Stimulated activated CD4-positive, alpha-beta T cell treated with anti-CD3 and anti-CD28 coated beads, Interleukin-2, amount 100 ng/mL, for 24 hours (primary cell): ENCODE measurements at places on chromosomes 4 and X.

GRCh38 chr4:5967783-5968182 lies 50.4 kb downstream of the C4orf50 start:
- no peak for DNase-seq

- no peak for DNase-seq
Observed at GRCh38 chr4:181770971-181771370, 472.2 kb upstream of the TENM3 start.

GRCh38 chrX:121151293-121151692 lies 103.9 kb downstream of the GLUD2 start:
- no peak for DNase-seq

- DNase-seq, result no peak
Observed at GRCh38 chrX:39667191-39667590, 430.6 kb downstream of the BCOR start.

GRCh38 chrX:152917656-152918579 lies 20.1 kb downstream of the ZNF185 start:
- DNase-seq, result no peak

DNA sequence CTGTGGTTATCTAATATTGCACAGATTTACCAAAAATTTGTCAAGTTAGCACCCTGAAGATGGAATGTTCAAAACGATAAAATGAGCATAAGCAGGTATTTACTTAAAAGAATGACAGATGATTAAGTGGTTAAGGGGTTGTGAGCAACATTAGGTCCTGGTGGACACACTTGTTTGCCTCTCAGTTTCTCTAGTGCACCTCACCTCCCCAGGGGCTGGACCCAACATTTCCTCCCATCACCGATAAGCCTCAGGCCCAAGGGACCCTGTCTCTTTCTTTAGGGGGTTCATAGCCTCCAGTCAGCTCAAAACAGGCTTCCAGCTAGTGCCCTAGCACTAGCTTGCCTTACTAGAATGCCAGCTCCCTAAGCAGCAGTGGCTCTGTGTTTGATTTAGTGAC lies 88.0 kb downstream of the ATP11C start:
- DNase-seq, result no peak

- DNase-seq, result no peak
Observed at GRCh38 chr4:15652191-15652590, 3.0 kb downstream of the FBXL5 start.

GRCh38 chrX:29535212-29536162 lies 679.9 kb upstream of the MAGEB2 start:
- no peak for DNase-seq

GRCh38 chr4:56650262-56651055 lies 30.6 kb downstream of the HOPX start:
- DNase-seq, result no peak

DNA sequence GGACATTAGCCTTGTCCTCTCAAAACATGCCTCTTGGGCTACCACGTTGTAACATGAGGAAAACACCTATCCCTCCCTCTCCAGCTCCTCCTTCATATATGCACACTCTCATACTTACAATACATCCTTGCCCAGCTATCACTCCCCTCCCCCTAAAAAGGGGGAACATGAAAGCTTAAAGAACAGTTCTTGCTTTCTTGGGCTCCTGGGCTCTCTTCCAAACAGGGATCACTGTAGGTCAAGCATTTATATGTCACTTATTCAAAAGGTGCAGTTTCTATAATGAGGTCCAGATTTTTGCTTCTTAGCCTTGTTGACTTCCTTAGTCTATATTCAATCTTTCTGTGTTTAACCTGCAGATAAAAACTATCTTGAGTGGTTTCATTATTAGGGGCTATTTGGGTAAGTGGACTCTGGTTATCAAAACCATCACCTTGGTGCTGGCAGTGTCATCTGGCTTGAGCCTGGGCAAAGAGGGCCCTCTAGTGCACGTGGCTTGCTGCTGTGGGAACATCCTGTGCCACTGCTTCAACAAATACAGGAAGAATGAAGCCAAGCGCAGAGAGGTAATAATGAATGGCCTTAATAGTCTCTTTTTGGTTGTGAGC lies 119.4 kb downstream of the AKAP4 start:
- DNase-seq, result no peak

DNA sequence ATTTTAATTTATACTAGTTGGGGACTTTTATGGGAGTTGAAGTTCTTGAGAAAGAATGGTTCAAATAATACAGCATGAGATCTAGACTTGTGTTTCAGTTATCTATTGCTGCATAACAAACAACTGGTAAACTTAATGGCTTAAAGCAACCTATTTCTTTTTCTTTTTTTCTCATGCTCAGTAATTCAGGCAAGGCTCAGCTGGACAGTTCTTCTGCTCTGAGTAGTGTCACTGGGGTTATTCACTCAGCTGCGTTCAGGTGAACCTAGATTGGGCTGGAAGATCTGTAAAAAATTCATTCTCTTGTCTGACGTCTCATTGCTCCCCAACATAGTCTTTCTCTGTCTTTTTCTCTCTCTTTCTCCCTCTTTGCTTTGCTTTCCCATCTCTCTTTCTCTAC lies 291.7 kb downstream of the GBA3 start:
- no peak for DNase-seq

DNA sequence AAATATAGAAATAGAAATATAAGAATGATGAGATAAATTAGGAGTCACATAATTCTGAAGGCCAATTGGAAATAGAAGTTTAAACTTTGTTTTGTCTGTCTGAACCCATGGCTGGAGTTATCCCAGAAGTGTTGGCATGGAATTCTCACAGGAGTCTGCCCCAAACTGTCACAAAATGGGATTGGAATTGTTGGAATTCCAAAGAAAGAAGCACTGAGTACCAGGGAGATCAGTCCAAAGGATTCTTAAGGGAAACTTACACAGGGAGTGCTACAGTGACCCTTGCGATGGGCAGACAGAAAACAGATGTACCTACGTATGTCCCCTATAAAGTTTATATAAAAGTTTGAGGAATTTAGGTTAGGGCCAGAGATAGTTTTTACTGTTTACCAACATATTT lies 1607.7 kb downstream of the ARAP2 start:
- DNase-seq, result no peak

GRCh38 chr4:41714364-41715000 lies 34.0 kb downstream of the PHOX2B start:
- no peak for DNase-seq

GRCh38 chr4:31016322-31017061 lies 296.3 kb downstream of the PCDH7 start:
- DNase-seq, result no peak

GRCh38 chr4:185950891-185951290 lies 118.1 kb upstream of the TLR3 start:
- no peak for DNase-seq

DNA sequence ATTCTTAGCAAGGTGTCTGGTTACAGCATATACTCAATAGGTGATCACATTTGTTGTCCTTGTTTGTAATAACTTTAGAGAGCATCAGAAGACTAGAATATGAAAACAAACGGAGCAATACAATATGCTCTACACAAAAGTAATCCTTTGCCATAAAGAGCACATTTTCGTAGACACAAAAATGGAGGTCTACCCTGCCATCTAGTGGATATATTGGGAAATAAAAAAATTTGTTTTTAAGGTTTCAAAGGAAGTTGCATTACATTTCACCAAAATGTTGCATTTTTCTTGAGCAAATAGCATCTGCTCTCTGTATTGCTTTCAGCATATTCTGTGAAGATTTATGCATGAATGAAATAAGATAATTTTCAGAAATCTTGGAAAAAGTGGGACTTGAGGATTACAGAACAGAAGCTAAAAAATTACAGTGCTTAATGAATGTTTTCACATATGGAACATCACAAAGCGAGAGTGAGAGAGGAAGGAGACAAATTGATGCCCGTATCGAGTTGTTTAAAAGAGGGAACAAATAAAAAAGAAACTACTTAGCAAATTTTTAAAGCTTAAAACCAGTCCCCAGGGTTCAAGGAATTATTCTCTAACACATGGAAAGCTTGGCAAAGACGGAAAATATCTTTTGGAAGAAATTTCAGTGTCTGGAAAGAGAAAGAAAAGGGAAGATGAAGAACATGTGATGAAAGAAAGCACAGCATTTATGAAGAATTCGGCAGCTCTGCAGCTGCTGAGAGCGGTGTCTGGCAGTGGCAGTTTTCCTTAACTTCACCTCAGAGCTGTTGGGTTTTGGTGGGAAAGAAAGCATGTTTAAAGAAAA lies 390.1 kb downstream of the ANKRD50 start:
- DNase-seq, result no peak

DNA sequence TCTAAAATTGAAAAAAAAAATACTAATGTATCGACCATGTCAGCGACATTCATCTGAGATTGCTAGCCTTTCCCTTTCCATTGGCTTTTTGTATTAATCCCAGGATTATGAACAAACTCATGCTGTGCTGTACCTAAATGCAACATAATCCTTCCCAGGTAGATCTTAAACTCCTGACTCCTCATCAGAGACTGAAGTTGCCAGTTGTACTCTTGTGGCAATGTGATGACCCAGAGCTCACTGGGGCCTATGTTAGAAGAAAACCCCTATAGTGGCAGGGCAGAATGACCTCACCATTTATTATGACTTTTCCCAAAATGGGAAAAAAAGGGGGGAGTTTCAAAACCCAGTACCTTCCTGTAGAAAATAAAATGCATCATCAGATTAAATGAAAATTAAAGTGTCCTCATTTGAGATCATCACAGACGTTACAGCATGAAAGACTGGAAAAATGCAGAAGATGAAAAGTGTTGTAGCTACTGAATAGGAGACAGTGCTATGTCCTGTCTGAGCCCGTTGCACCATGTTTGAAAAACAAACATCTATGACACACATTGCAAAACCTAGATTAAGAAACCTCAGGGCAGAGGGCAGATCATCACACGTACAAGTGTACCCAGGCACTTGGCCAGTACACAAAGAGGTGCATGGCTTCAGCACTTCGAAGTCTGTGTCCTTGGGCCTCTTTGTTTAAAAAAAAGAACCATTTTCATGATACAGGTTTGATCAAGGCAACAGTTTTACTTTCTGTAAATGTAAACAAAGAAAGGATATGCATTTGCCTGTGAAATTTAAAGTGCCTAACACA lies 6.8 kb upstream of the ACSL4 start:
- DNase-seq, result no peak

GRCh38 chr4:140296335-140297220 lies 76.9 kb upstream of the SCOC start:
- DNase-seq, result no peak

DNA sequence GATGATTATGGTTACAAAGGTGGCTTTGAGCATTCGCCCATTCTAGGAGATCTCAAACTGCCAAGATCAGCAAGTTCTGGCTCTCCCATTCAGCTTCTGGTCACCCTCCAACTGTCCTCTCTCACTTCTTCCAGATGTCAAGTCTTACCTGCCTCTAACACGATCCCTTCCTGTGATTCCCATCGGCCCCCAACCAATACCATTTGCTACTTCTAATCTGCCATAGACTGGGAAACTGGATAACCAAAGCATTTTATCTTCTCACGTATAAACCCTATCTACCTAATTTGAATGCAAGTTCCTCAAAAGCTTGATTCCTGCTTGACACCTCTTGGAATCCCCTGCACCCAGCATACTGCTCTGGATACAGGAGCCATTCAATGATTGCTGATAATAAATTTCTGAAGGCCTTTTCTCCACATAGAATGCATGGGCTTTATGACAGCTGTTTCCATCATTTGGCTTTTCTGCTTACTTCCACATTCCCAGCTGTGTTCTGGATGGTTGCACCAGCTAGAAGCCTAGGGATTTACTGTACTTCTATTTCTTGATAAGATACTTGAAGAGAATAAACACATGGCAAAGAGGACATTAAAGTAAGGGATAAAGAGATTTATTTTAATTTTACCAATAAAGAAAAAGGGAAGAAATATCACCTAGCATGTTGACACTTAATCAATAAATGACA lies 9.6 kb downstream of the GPC4 start:
- DNase-seq, result no peak

DNA sequence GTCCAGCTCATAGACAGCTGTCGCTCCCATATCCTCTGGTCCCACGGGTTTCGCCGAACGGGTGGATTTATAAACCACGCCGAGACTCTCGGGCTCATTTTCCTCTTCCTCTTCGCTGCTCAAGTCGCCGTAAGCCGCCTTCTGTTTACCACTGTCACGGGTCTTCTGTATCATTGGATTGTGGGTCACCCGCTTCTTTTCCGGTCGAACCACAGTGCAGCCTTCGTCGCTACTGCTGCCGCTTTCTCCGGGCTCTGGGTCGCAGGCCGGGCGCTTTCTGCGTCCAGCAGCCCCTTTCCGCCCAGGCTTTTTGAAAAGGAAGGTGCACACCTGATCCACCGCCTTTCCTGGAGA lies 311 bp downstream of the RNF113A start:
- no peak for DNase-seq

DNA sequence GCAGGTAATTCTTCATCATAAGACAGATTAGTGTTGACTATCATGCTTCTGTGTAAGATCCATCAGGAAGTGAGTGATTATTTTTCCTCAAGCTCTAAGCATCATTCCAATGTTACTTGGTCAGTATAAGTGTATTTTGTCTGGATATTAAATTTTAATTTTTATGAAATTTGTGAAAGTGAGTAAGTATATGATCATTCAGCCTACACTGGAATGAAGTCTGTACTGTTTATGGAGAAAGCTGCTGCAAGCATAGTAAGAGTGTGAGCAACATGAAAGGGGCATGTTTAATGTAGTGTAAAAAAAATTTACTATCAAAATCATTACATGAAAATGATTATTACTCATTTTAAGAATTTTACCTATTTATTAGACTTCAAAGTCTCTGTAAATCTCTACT lies 84.8 kb downstream of the IL15 start:
- DNase-seq, result no peak

DNA sequence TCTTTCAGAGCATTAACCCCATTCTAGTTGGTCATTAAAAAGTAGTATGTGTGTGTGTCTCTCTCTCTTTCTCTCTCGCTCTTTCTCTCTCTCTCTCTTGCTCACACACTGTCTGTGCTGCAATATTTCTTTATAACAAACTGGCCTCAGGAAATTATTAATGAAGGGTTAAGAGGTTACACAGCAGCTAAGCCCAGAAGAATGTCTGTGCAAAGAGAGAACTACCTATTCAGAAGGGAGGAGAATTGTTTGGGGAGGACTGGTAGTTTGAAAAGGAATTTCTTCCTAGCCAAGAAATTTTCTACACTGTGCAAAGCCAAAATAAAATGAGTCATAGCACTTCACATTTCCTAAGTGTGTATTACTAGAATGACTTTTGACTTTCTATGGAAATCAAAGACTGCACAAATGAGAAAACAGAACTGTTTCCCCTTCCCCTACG lies 22.2 kb downstream of the PDGFC start:
- DNase-seq, result no peak

- no peak for DNase-seq
Observed at GRCh38 chr4:15794905-15795304, 16.8 kb downstream of the CD38 start.

DNA sequence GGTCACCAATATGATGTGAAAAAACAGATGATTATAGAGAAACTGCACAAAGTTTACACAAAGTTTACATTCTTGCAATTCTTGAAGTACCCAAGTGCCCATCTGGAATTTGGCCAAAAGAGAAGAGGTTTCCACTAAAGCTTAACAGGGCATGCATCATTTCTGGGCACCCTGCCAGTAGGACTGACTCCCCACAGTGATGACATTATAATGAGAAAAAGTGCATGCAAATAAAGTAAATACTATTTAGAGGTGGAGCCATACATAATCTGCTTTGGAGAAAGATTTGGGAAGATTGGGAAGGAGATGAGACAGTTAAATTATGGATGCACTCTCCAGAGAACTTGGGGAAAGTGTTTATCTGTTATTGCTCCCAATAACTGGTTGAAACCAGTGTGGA lies 93.7 kb upstream of the TRPC3 start:
- DNase-seq, result no peak

GRCh38 chr4:81527115-81527514 lies 55.4 kb upstream of the RASGEF1B start:
- DNase-seq, result no peak

GRCh38 chrX:41558531-41558930 lies 111.4 kb downstream of the NYX start:
- no peak for DNase-seq

- DNase-seq, result no peak
Observed at GRCh38 chrX:54695816-54696487, 102.1 kb downstream of the ITIH6 start.
